ENCODE measurements at places on chromosomes 11 and 22.
A peak's percentile ranks its signal among the peaks of the same experiment; 100 is the strongest.

GRCh38 chr11:108620958-108621772, 27.6 kb upstream of the EXPH5 start:
- DNase-seq, result no peak

GRCh38 chr11:45580399-45580798, 85.0 kb downstream of the CHST1 start:
- no peak for DNase-seq

DNA sequence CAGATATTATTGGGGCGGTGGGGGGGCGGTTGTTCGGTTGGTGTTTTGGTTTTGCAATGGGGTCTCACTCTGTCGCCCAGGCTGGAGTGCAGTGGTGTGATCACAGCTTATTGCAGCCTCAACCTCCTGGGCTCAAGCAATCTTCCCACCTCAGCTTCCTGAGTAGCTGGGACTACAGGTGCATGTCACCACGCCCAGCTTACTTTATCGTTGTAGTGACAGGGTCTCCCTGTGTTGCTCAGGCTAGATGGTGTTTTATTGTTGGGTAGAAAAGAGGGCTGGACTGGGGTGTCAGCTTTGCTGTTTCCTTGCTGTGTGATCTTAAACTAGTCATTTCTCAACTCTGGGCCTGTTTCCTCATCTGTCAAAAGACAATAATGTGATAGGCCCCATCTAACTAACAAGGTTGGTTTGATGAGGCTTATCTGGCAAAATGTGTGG, 17.5 kb upstream of the MYH9 start:
- no peak for DNase-seq

- no peak for DNase-seq
These were observed 1295.9 kb downstream of the JRKL start for GRCh38 chr11:97685695-97686094.

- DNase-seq, result no peak
These were observed 41.3 kb downstream of the NARS2 start for GRCh38 chr11:78533399-78533798.

DNA sequence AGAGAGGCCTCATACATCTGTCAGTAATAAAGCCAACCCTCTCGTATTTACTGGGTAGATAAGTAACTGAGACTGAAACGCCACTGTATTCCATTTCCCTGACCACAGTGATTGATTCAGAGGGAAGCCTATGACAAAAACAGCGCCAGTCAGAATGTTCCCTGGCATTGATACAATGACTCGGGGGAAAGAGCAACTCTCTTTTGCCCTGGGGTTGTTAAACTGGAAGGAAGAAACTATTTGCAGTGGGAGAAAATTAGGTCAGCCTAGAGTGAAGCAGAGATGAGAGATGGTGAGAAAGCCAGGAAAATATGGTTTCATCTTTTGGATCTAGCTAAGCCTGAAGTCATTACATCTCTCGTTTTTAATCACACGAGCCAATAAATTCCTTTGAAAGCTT, 48.6 kb upstream of the RBFOX2 start:
- no peak for DNase-seq

- no peak for DNase-seq
These were observed 415.3 kb upstream of the CADM1 start for GRCh38 chr11:115919341-115920091.

DNA sequence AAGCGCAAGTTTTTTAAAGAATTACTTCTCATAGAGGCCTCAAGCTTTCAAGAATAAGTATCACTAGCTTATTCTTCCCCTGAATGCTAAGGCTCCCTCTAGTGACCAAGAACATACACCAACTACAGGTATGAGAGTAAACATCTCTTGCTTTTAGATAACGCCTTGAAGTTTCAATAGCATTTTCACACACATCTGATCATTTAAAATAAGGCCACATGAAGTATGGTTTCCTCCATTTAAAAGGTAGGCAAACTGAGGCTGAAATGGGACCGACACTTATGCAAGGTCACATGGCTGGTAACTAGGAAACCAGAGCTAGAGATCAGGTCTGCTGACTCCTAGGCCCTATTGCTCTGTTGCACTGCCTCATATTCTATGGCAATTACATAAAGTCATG, 66.5 kb downstream of the CCDC34 start:
- DNase-seq, result no peak

GRCh38 chr11:13972043-13972910, 9.8 kb downstream of the SPON1 start:
- no peak for DNase-seq

GRCh38 chr11:79363861-79364378, 76.9 kb downstream of the TENM4 start:
- DNase-seq, result no peak

DNA sequence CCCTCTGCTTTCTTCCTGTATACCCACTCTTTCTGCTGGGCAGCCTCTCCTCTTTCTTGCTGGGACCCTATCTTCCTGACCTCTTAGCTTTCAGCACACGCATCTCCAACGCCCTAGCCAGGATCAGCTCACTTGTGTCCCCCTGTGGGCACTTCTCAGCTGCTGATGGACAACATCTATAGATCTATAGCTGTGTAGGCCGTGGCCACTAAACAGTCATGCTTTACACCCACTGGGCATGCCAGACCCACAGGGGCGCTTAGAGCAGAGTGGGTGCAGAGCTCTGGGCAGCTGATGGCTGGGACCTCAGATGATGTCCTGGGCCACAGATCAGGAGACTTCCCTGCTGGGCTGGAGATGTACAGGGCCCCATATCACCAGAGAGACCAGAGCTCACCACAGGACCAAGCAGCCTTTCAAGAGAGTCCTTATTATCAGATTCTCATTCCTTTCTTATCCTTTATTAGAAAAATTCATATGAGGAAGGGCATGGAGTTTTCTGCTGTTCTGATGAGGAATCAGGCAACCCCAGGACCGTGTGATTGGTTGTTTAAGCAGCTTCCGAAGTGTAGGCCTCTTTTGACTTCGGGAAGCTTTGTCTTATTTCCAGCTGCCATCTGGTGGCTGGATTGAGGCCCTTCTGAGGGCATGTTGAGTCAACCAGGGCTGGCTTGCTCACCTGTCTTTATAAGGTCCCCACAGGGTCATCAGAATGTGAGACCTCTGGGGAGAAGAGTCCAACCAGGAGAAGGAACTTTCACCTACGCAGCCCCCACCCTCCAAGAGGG, 60.5 kb downstream of the OSBP2 start:
- peak; percentile 7 for DNase-seq

GRCh38 chr11:96361778-96362177, 18.8 kb upstream of the MAML2 start:
- no peak for DNase-seq
